Motor neuron (in vitro differentiated cells): ENCODE measurements at places on chromosomes 3 and 15.

GRCh38 chr3:103976931-103977339 is 1389.8 kb upstream of the ALCAM start:
- no peak for ATAC-seq

GRCh38 chr15:79970624-79971434 is at the start of gene BCL2A1:
Gene BCL2A1, minus strand, starts transcription at chr15:79971196. Its CDS starts 77 bp downstream, at chr15:79971119.
- no peak for ATAC-seq

- peak; percentile 43 for ATAC-seq
These were observed 348.7 kb upstream of the TBL1XR1 start for GRCh38 chr3:177545964-177546363.

DNA sequence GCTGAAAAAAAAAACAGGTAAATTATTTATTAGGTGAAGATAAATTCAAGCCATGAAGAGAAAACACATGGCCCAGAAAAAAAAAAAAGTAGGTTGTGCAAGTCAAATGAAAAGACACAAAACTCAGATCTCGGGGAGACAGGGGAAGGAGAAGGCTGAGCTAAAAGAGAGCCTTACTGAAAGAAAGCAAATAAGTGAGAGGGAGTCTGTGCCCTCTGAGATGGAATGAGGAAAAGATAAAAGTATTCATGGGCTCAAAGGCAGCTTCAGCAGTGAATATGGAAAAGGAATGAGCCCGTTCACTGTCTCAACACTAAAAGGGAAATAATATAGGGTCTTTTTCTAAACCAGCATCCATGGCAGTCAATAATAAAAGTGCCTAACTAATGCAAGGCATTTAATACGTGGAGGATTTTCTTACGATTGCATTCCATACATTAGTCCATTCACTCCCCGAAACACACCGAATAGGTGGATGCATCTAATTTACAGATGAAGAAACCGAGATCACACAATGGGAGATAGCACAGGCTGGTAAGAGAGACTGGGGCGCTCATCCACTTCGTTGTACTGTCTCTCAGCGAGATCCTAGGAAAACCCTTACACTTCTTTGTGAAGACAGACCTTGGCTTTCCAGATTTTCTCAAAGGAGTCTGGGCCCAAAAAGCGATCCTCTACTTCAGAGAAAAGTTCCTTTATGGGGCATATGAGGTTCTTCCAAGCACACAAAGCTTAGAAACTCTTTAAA is 1.1 kb downstream of the TFDP2 start:
- no peak for ATAC-seq

GRCh38 chr15:57302640-57303257 is 73.6 kb upstream of the CGNL1 start:
- ATAC-seq: no peak

DNA sequence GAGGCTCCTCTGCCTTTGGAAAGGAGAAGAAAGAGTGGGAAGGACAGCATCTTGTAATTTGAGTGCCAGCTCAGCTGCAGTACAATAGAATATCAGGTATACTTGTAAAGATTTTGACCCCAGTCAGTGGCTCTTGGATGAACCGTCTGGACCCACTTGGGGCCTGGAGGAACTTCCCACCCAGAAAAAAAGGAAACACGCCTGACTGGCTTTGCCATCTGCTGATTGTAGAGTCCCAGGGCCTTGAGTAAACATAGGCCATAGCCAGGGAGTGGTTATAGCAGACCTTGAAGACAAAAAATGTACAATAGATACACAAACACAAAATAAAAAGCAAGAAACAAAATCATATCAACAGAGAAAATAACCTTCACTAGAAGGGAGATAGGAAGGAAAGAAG is 112.1 kb downstream of the GOLIM4 start:
- ATAC-seq: no peak
